Cardiac muscle cell (in vitro differentiated cells and primary cell): ENCODE measurements at places on chromosomes 3 and 15. TPM values are rescaled to one million over a fixed set of nuclear protein-coding genes. Genes with fewer than 3 reads are reported as not detected.

DNA sequence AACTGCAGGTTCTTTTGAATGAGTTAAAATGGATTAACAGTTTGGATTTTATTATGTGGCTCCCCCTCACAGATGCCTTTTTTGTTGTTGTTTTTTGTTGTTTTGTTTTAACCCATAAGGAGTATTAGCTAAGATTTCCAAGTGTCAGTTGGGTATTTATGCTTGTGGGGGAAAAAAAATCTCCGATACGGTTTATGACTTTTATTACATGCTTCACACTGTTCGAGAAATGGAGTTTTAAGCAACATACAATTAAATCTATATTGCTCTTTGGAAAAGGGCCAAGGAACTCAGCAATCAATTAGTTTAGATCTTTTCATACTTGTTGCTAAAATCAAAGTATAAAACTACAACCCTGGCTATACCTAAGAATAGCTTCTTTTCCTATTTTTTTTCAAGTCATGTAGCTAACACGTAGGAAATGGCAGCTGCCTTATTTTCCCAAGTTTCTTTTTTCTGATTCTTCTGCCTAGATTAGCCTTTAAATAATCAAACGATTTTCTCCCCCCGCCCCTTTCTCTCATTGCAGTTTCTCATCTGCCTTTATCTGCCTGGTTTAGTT lies 16.0 kb downstream of the NR2F2 start:
- no peak for DNase-seq

DNA sequence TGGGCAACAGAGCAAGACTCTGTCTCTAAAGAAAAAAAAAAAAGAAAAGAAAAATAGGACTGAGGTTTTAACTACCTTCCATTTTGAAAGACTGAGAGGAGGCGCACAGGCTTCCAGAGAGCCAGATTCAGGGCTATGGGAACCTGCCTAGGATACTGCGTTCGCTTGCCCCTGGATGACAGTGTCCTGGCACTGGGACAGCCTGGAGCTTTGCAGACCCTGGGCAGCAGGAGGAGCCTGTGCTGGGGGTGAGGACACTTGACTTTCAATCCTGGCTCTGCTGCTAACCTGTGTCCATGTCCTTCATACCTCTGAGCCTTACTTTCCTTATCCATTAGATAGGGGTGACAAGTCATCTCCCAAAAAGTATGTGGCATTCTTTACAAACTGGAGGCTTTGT lies 31.2 kb downstream of the CD276 start:
- DNase-seq: no peak

GRCh38 chr15:92930776-92931175 lies 30.7 kb downstream of the CHD2 start:
- DNase-seq: peak; percentile 41

DNA sequence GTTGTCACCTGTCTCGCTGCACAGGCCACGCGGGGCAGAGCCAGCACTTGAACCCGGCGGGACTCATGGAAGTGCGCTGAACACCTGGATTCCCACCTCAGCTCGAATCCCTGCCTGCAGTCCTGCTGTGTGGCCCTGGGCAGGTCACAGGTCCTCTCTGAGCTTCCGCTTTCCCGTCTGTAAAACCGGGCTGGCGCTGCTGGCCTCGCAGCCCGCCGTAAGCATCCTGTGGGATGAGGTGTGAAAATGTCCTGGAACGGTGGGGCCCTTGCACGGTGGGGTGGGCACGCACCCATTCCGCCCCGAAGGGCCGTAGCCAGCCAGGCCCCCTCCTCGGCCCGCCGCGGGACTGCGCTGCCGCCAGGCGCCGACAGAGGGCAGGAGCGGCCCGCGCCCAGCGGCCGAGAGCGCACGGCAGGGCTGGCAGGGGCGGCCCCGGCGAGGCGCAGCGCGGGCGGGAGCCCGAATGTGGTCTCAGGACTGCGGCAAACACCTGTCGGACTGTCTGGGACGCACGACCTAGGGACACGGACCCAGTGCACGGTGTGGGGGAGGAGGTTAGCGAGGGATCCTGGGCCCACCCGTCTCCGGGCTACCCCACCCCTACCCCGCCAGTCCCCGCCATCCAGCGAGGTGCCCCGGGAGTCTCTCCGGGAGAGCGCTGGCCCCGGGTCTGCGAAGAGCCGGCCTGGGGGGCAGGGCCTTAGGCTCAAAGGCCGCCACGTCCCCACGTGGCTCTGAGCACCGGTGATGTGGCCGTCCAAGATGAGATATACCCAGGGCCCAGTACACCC lies 40.4 kb downstream of the DNAJB8 start:
- DNase-seq: peak; percentile 37

LINGO1 gene
- 21.8 and 31.8 TPM in 2 replicates for total RNA-seq

MEX3B gene
- total RNA-seq: 12.4 and 12.7 TPM in 2 replicates

DNA sequence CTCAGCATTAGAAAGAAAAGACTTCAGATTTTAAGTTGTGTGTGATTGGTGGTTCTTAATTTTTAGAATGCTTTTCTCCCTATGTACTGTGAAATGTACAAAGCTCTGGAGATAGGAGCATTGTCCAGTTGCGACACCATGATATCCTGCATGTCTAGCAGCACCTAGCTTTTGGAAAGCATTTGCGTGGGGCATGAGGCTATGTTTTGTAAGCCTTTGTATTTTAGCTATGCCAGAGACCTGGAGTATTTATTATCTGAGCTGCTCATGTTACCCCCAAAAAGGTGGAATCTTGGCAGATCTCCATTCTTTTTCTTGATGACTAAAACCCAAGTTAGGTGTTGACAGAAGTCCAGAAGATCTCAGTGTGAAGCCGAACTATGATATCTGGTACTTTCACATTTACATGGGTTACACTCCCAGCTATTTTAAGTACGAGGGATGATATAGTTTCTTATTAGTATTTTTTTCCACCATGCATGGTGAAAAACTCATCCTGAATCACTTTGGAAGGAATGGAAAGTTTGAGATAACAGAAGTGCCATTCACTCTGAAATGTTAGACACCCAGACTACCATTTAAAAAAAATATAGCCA lies 126.7 kb upstream of the SAMMSON start:
- peak; percentile 9 for DNase-seq

TUBGCP4 gene
- total RNA-seq: 7.1 and 10.7 TPM in 2 replicates

DNA sequence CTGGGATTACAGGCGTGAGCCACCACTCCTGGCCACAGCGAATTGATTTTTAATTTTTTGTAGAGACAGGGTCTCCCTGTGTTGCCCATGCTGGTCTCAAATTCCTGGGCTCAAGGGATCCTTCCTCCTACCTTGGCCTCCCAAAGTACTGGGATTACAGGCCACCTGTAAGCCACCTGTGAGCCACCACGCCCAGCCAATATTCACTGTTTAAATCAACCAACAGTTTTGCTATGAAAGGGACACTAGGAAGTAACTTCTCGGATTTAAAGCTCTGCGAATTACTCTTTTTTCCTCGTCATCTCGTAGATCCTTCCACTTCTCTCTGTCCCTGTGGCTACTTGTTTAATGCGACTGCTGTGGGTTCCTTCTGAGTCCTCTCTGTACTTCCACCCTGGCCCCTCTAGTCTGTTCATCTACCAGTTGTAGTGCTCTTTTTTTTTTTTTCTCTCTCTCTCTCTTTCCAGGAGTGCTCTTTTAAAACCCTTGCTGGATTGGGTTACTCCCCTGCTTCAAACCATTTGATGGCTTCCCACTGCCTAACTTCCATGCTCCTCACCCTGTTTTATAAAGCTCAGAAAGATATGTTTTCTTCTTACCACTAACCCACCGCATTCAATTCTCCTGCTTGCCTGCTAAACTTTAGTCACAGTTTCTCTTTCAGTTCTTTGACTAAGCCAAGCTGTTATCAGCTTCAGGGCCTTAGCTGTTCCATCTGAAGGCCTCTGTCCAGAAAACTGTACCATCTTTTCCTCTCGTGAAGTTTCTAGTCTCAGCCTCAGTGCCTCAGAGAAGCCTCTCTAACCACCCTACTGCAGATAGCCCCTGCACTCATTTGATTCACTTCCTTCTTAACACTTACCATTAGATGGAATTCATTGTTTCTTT lies 12.4 kb downstream of the RTF1 start:
- DNase-seq: no peak

GOLGA6A gene
- 1.9 TPM in 1 of 2 replicates, not detected in the other for total RNA-seq

XYLB gene
- 0.36 and 1.3 TPM in 2 replicates for total RNA-seq

STRC gene
- 2.5 and 4.6 TPM in 2 replicates for total RNA-seq

WDR49 gene
- 0.56 and 0.95 TPM in 2 replicates for total RNA-seq

DNA sequence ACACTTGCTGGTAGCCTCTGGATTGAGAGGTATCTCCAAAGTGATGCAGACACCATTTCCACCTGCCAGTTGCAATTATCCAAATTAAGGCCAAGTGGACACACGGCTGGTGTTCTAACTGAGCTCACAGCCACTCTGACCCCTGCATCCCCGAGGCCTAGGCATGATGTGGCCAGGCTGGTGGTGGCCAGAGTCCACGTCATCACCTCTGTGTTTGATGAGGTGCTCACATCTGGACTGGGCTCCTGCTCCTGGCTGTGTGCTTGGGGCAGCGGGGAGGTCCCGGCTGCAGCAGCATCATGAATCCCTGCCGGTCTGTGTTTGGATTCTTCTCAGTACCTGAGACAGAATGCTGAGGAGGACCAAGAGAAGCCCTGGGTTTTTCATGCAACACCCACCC lies 4.9 kb downstream of the OXTR start:
- no peak for DNase-seq
